ENCODE measurements at places on chromosomes 6 and 20.

DNA sequence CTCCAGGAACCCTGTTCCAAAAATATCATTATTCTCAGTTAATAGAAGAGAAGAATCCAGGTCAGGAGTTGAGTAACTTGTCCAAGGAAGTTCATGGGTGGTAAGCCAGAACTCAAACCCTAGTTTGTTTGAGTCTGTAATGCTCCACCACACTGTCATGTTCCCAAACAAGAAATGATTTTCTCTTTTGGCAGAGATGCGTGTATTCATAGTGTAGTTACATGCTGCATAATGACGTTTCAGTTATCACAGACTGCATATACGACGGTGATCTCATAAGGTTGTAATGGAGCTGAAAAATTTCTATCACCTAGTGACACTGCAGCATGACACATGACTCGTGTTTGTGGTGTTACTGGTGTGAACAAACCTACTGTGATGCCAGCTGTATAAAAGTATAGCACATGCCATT lies 102.6 kb downstream of the TULP4 start:
- peaks cover 38% of the 10 kb centered on the region for H3K36me3 ChIP-seq
- DNase-seq = no peak
- no peak overlapping the region for H3K4me3 ChIP-seq
- H3K27ac ChIP-seq = no peak overlapping the region
- H3K4me1 ChIP-seq = no peaks in the 10 kb centered on the region

DNA sequence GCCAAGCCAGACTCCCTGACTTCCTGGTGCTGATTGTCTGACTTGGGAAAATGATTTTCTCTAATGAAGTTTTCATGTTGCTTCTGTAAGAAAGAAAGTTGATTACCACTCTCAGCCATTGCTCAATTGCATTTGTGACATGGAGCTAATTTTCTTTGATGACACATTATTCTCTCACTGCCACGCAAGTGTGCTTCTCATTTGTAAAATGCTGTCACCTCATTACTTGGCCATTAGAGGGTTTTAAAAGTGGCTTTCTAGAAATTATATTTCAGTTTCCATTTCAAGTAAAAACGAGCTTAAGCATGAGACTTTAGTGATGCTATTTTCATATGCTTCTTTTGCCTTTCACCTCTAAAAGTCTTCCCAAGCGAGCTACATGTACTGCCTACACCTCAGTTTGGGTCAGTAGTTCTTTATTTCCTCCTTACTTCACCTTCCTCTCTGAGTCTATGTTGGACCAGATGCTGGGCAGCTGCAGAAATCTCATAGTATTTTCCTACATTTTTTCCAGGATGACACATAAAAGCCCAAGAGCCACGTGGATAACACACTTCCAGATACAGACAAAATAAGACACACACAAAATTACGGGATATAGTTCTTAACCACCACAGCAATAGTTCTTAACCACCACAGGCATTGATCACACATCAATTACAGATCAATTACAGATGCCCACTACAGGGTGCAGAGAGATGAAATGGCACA lies 6.3 kb upstream of the FAM210B start:
- no peak overlapping the region for H3K4me3 ChIP-seq
- H3K4me1 ChIP-seq = no peaks in the 10 kb centered on the region
- no peaks in the 10 kb centered on the region for H3K36me3 ChIP-seq
- H3K27me3 ChIP-seq = peaks cover 3% of the 10 kb centered on the region

- DNase-seq = no peak
- H3K4me1 ChIP-seq = no peaks in the 10 kb centered on the region
- H3K27me3 ChIP-seq = peaks cover 10% of the 10 kb centered on the region
- H3K4me3 ChIP-seq = no peak within 1 kb of the TSS
- H3K36me3 ChIP-seq = no peaks in the 10 kb centered on the region
- H3K27ac ChIP-seq = no peak within 1 kb of the TSS
These were observed at the start of gene LAMP5 for GRCh38 chr20:9514461-9515213. Gene LAMP5 (plus strand): TSS chr20:9514590. CDS start chr20:9514853, 263 bp downstream.

GRCh38 chr20:35571555-35571954 lies 29.7 kb downstream of the ERGIC3 start:
- no peak overlapping the region for H3K4me3 ChIP-seq
- H3K4me1 ChIP-seq = no peaks in the 10 kb centered on the region
- no peak overlapping the region for H3K27ac ChIP-seq
- no peaks in the 10 kb centered on the region for H3K36me3 ChIP-seq

GRCh38 chr6:29631860-29632731 lies 887 bp downstream of the GABBR1 start:
- no peaks in the 10 kb centered on the region for H3K36me3 ChIP-seq
- H3K4me1 ChIP-seq = peaks cover 50% of the 10 kb centered on the region
- H3K27ac ChIP-seq = no peak overlapping the region

DNA sequence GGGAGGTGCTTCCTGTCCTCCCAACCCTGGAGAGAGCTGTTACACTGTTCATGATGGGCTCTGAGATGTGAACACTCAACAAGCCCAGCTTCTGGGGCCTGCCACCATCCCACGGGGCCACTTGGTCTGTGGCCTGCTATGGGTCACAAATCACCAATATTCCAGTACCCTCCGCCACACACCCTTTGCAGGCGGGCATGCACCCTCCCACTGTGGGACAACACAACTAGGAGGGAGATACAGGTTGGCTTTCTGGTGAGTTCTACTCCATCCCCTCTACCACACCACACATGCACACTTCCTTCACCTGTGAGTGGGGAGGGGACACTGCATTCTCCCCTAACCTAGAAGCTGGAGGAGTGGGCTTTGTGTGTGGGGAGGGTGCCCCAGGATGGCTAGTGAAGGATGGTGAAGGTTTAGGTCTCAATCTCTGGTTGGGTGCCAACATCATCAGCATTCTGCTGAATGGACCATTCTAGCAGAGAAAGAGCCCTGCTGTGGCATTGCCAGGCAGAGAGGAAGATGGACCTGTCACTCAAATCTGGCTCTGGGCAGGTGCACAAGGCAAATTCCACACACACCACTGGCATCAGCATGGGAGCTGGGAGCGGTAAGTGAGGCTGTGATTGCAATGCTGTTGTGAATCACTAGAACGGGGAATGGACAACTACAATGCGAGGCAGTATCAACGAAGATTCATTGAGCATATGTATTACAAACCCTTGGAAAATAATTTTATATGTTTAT lies 175.1 kb downstream of the THBS2 start:
- no peaks in the 10 kb centered on the region for H3K4me1 ChIP-seq
- no peaks in the 10 kb centered on the region for H3K27me3 ChIP-seq
- H3K36me3 ChIP-seq = no peaks in the 10 kb centered on the region
- no peak overlapping the region for H3K4me3 ChIP-seq

DNA sequence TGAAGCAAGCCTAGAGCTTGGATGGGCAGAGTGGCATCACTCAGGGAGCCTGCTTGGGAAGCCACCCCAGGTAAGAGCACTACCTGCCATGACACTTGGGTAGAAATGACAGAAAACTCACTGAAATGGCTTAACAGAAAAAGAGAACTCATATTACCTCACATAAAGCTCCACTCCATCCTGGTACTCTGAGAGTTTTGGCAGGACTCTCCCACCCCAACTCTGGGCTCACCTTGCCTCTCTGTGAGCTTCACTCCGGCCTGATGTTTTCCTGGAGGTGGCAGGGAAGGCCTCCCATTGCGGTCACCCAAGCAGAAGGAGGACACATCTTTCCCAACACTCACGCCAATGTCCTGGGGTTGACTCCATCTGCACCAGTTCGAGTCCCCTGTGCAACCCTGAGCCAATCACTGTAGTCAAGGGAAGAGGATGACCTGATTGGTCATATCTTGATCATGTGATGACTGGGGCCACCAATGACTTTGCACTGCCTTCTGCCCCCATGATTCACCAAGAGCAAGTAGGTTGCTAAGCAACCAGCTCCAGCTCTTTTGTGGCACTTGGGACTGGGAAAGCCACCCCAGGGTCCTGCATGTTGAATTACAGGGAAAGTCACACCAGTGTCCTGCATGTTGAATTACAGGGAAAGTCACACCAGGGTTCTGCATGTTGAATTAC lies 446.1 kb upstream of the SULF2 start:
- H3K27ac ChIP-seq = no peak overlapping the region
- peaks cover 11% of the 10 kb centered on the region for H3K4me1 ChIP-seq
- H3K4me3 ChIP-seq = no peak overlapping the region
- no peaks in the 10 kb centered on the region for H3K27me3 ChIP-seq

- no peak overlapping the region for H3K4me3 ChIP-seq
- H3K27me3 ChIP-seq = peaks cover 12% of the 10 kb centered on the region
- DNase-seq = no peak
- no peak overlapping the region for H3K27ac ChIP-seq
- no peaks in the 10 kb centered on the region for H3K36me3 ChIP-seq
These were observed 6.3 kb upstream of the HDDC2 start for GRCh38 chr6:125307964-125308615.

- DNase-seq = no peak
- peaks cover 32% of the 10 kb centered on the region for H3K36me3 ChIP-seq
- peak overlapping the region; percentile 21 for H3K27ac ChIP-seq
- peaks cover 44% of the 10 kb centered on the region for H3K4me1 ChIP-seq
- H3K27me3 ChIP-seq = no peaks in the 10 kb centered on the region
These were observed 303.7 kb downstream of the UTRN start for GRCh38 chr6:144588697-144589325.

- DNase-seq = no peak
- no peak overlapping the region for H3K27ac ChIP-seq
- no peaks in the 10 kb centered on the region for H3K36me3 ChIP-seq
- H3K27me3 ChIP-seq = no peaks in the 10 kb centered on the region
These were observed 109.8 kb downstream of the TAF4 start for GRCh38 chr20:61955668-61956395.

DNA sequence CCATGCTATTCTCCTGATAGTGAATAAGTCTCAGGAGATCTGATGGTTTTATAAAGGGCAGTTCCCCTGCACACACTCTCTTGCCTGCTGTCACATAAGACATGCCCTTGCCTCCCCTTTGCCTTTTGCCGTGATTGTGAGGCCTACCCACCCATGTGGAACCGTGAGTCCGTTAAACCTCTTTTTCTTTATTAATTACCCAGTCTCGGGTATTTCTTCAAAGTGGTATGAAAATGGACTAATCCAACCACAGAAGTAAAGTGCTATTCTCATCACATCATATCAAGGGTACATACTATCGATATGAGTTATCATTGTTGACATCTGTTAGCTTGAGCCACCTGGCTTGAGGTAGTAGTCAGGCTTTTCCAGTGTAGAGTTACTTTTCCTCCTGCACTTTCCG lies 2.3 kb downstream of the MANBAL start:
- no peak for DNase-seq
- no peak overlapping the region for H3K27ac ChIP-seq
- no peaks in the 10 kb centered on the region for H3K27me3 ChIP-seq

DNA sequence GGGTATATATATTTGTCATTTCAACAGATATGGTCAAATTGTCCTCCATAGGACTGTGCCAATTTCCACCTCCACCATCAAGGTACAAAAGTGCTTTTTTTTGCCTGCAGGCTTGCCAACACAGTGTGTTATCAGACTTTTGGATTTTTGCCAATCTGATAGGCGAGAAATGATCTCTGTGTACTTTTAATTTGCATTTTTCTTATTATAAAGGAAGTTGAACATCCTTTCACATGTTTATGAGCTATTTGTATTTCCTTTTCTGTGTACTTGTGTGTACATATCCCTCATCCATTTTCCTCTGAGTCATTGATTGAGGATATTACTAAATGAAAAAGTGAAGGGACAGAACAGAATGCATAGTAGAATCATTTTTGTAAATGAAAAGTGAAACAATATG lies 39.0 kb upstream of the PTPN1 start:
- H3K4me3 ChIP-seq = no peak overlapping the region
- H3K36me3 ChIP-seq = no peaks in the 10 kb centered on the region
- DNase-seq = no peak
- no peak overlapping the region for H3K27ac ChIP-seq
- no peaks in the 10 kb centered on the region for H3K4me1 ChIP-seq

DNA sequence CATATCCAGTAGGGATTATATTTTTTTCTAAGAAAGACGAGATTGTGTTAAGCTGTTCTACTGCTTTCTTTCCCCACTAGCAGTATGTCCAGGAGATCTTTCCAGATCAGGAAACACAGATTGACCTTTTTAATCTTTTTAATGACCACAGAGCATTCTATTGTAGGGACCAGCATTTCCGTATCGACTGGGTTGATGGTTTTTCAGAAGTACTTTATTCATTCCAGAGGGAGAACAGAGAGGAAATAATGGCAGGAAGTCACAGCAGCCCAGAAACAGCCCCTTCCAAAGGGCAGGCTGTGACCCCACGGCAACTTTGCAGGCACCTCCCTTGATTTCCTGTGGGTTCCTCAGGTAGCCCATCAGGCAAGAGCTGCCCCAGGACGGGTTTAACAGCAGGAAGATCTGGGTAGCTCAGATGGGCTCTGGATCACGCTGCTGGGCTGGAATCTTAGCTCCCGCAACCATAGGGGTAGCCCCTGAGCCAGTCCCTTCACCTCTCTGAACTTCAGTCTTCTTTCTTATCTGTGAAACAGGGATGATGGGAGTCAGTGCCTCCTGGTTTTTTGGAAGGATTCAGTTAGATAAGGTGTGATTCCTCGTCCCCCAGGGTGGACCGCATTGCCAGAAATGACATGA lies 23.8 kb upstream of the CHMP4B start:
- no peak overlapping the region for H3K4me3 ChIP-seq
- DNase-seq = no peak
- no peaks in the 10 kb centered on the region for H3K36me3 ChIP-seq
- H3K27me3 ChIP-seq = no peaks in the 10 kb centered on the region

GRCh38 chr6:106745824-106746582 lies 116.6 kb downstream of the QRSL1 start:
- H3K27ac ChIP-seq = no peak overlapping the region
- peaks cover 14% of the 10 kb centered on the region for H3K27me3 ChIP-seq

DNA sequence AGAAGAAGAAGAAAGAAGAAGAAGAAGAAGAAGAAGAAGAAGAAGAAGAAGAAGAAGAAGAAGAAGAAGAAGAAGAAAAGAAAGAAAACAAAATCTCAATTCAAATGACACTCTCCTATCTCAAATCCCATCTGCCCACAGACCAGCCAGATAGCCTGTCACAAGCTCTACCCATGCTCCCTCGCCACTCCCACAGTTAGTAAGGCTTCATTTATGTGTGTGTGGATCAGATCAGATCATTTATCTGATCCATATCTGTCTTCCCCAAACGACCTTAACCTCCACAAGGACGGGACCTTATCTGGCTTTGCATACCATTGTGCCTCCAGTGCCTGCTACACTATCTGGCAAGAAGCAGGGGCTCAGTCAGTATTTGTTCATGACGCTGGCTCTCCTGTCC lies 81.9 kb upstream of the RREB1 start:
- no peak for DNase-seq
- no peaks in the 10 kb centered on the region for H3K27me3 ChIP-seq
- H3K4me1 ChIP-seq = no peaks in the 10 kb centered on the region

DNA sequence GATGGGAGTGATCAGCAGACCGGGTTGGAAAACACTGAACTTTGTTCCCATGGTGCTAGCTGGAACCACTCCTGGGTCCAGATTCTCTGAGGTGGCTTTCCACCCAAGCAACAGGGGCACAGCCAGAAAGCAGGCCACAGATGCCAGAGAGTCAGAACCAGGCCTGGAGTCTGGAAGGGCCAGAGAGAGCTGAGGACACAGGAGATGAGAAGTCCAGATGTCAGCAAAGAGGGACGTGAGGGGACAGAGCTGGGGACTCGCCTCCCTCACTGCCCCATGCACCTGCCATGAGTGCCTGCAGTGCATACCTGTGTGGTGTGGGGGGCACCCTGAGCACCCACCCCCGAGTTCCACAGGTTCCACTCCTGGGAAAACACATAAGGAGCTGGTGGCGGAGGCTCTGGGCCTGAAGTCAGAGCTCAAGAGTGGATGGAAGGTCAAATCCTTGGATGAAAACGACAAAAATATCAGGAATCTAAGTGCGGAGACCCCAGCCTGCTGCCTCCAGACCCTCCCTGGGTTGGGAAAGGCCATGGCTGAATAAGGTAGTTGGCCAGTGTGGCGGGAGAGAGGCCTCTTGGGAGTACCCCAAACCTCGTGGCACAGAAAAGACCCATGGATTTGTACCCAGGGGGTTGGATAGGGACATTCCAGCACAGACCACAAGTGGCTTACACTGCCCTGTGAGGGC lies 224.2 kb downstream of the SYNDIG1 start:
- H3K27me3 ChIP-seq = no peaks in the 10 kb centered on the region
- H3K27ac ChIP-seq = no peak overlapping the region
- no peak overlapping the region for H3K4me3 ChIP-seq
- 0 out of 2 replicates have a peak, but pooled peaks cover 6% of the 10 kb centered on the region for H3K4me1 ChIP-seq
